ENCODE measurements at places on chromosomes 11 and 22.

- no peak for DNase-seq
Measured at GRCh38 chr11:10893714-10894151, 35.9 kb upstream of the ZBED5 start.

- DNase-seq, result no peak
Measured at GRCh38 chr11:76292583-76293188, 86.4 kb upstream of the WNT11 start.

- DNase-seq, result no peak
Measured at GRCh38 chr11:133961890-133962289, 5.1 kb upstream of the IGSF9B start.

- DNase-seq, result no peak
Measured at GRCh38 chr11:31805629-31806185, 5.4 kb downstream of the PAX6 start.

DNA sequence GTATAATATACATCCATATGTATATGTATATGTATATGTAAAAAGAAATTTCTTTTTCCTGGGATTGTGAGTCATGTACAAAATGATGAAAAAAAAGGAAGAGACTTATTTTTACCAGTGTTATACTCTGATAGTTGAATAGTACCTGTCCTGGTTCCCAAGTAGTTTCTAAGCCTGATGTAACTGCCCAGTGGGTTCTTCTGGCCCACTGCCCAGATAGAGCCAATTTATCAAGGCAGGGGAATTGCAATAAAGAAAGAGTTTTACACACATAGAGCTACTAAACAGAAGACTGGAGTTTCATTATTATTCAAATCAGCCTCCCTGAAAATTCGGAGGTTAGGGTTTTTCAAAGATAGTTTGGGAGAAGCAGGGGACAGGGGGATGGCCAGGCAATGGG lies 29.1 kb upstream of the NARS2 start:
- DNase-seq, result no peak

DNA sequence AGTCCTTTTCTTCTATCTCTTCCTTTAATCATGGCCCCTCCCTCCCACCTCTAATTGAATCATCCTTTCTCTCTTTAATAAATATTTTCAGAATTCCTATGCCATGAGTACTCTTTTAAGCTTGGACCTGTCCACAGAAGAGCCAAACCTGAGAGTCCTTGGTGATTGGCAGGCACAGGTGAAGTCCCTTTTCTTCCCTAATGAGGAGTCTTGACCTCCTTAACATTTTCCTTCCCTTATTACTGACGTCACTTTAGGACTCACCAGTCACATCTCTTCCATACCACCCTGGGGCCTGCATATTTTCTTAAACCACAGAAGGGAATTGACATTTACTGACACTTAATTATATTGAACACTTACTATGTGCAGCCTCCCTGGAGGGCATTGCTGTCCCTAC lies 41.0 kb upstream of the RASSF10 start:
- no peak for DNase-seq
